ENCODE measurements at places on chromosomes 3 and 15. TPM values are rescaled to one million over a fixed set of nuclear protein-coding genes. Genes with fewer than 3 reads are reported as not detected.
A peak's percentile ranks its signal among the peaks of the same experiment; 100 is the strongest.

DNA sequence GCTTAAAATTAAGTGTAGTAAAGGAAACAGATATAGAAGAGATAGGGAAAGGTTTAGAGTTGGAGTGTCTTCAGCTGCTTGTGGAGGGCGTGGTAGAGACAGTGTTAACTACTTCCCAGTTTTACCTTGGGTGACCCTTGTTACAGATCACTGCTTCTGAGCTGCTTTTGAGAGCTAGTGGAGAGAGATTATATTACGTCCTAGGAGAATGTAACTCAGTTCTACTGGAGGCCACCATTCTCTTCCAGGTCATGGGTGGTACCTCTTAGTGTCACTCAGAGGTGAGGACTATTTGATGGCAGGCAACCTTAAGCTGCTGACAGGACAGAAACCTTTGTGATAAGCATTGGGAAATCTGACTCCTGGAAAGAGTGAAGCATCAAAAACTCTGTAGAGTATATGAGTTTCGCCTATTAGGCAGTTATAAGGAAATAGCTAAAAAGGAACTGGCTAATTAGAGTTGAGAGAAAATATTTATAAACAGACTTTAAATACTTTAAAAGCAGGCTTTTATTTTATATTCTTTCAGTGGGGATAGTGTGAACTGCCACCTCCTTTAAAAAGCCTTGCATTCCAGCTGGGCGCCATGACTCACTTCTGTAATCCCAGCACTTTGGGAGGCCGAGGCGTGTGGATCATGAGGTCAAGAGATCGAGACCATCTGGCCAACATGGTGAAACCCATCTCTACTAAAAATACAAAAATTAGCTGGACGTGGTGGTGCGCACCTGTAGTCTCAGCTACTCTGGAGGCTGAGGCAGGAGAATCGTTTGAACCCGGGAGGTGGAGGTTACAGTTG is 106.5 kb downstream of the ZNF609 start:
- no peak for DNase-seq

- no peak for DNase-seq
Measured at GRCh38 chr3:100936931-100937330, 56.3 kb downstream of the ABI3BP start.

DNA sequence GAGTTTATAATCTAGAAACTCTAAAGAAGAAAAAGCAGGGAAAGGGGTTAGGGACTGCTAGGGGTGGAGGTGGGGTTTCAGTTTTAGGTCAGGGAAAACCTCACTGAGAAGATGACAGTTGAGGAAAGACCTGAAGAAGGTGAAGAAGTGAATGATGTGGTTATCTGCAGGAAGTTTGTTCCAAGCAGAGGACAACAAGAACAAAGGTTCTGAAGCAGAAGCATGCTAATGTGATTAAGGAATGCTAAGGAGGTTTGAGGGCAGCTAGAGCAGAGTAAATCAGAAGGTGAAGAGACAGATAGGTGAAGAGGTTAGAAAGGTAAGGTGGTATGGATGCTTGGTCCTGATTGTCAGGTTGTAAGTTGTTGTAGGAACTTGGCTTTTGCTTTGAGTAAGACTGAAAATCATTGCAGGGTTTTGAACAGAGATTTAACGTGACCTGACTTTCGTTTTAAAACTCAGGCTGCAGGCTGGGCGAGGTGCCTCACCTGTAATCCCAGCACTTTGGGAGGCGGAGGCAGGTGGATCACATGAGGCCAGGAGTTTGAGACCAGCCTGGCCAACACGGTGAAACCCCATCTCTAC is 8.6 kb downstream of the OXSR1 start:
- no peak for DNase-seq

DNA sequence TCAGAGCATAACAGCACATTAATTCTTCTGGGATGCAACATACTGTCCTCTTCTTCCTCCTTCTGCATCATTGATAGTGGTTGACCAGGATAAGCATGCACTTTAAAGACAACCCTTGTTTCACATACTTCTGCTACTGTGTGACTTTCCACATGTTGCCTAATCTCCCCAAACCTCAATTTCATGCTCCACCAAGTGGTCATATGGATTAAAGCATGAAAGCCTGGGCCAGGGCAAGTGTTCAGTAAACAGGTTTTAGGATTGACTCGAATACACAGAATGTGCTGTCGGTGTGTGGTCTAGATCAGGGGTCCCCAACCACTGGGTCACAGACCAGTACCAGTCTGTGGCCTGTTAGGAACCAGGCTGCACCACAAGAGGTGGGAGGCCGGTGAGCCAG is 22.5 kb upstream of the BFSP2 start:
- DNase-seq, result no peak

DNA sequence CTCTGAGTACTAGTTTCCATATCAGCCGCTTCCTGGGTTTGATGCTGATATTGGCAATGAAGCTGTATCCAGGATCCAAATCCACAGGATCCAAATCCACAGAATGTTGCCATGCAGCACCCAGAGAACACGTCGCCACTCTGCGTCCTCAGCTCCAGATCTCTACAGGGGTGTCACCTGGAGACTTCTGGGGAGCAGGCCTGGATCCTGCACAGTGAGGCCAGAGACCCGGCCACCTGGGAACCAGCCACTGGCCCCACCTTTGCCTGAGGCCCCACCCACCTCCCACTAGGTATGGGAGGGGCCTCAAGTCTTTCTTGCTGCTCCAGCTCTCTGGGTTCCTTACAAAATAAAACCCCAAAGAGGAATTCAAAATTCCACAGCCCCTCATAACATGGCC is 123.9 kb downstream of the LRRK1 start:
- DNase-seq, result no peak

- no peak for DNase-seq
Measured at GRCh38 chr3:171733561-171733960, 76.7 kb downstream of the PLD1 start.

GRCh38 chr3:15899388-15899787 is 101.6 kb upstream of the ANKRD28 start:
- DNase-seq, result no peak

GRCh38 chr3:158802409-158803268 is 785 bp downstream of the MFSD1 start:
- DNase-seq, result peak; percentile 40

GRCh38 chr15:96358001-96358801 is 27.7 kb downstream of the NR2F2 start:
- DNase-seq, result no peak

DNA sequence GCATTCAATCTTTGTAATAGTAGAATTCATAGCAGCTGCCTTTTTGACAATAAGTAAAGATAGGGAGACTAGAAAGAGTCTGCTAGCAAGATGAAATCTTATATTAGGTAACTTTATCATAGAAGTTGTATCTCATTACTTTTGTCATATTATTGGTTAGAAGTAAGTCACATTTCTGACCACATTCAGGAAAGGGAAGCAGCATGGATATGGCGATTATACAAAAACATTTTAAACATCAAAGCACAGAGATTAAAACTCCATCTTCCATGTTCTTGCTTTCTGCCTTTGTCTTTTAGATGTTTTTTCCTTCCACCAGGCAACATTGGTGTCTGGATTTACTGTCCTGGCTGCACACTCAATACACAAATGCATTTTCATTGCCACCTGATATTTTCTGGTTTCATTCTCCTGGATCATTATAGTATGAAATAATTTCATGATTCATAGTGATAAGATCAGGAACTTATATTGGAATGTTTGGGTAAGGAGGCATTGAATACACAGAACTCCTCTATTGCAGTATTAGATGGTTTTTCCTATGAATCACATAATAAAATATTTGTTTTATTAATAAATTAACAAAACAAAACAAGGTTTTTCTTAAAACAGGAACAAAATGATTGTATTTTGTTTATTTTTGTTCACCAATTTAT is 1460.3 kb upstream of the CADM2 start:
- no peak for DNase-seq

DNA sequence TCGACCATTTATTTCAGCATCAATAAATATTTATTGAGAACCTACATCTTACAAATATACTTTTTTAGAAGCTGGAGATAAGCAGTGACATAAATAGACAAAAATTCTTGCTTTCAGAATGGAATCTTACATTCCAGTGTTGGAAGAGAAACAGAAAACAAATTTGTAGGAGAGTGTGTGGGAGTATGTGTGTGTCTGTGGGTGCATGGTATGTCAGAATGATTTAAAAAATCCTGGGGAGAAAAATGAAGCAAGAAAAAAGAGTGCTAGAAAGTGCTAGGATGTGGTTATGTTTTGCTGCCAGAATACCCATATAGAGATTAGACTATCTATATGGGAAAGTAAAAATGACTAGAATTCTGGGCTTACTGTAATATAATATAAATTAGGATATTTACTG is 561.7 kb upstream of the SGO1 start:
- DNase-seq, result no peak

Gene AQP9
- not detected for total RNA-seq

Gene SEMA5B
- total RNA-seq, result not detected

Gene GASK1A
- not detected for total RNA-seq
